Posterior vena cava (tissue), 2 donors: ENCODE measurements at places on chromosomes 7 and 10.

GRCh38 chr7:30954914-30955313 lies 8.8 kb upstream of the GHRHR start:
- DNase-seq: no peak

DNA sequence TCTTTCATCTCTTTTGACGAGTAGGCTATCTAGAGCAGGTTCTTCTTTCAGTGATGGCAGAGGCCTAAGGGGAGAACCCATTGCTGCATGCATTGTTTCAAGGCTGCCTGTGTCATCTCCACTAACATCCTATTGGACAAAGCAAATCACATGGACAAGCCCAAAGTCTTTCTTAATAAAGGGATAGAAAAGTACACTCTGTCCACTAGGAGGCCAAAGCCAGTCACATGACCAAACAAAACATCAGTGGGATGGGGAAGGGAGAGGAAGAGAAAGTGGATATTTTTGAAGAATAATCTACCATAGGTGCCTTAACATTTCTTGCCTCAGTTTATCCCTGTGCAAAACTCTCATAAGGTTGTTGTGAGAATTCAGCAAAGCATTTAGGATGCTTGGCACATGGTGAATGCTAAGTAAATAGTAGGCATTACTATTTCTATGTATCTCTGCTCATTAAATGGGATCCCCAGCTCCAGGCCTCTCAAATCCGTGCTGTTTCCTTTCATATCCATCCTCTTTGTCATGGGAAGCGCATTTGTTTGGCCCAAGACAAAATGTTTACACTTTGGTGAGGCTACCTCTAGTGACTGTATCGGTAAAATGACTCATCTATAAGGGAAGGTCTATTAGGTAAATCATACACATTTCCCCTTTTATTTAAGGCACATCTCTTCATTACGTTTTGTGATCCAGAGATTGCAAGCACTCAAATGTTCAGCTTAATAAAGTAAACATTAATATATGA lies 16.7 kb upstream of the CADPS2 start:
- no peak for DNase-seq

DNA sequence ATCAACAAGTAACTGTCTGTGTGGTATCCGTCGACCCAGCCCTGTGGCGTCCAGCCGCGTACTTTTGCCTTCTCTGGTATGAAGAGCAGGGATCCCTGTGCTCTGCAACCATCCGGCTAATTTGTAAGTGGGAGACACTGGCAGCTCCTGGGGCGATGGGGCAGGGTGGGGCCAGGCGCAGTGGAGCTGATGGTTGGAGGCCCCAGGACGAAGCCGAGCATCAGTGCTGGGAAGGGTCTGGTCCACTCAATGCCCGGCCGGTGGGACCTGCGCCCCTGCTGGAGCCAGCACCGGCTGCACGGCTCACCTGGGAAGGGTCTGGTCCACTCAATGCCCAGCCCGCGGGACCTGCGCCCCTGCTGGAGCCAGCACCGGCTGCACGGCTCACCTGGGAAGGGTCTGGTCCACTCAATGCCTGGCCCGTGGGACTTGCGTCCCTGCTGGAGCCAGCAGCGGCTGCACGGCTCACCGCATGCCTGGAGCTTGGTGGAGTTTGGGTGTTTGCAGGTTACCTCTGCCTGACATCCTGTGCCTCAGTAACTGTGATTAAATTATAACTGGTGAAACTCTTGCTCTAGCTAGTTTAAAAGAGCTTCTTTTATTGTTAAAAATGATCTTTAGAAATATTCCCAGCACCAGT lies 96.1 kb downstream of the NKX6-2 start:
- peak; percentile 76 for DNase-seq

- DNase-seq: no peak
Measured at GRCh38 chr10:63157845-63158624, 24.9 kb downstream of the NRBF2 start.

- no peak for DNase-seq
Measured at GRCh38 chr10:60320666-60321065, 69.0 kb downstream of the ANK3 start.
